Activated CD8-positive, alpha-beta T cell treated with anti-CD3 and anti-CD28 coated beads, Interleukin-2, amount 10 ng/mL, durations not matched to agents 7 days and 5 days (primary cell): ENCODE measurements at places on chromosomes 12 and 14. TPM values are rescaled to one million over a fixed set of nuclear protein-coding genes. Genes with fewer than 3 reads are reported as not detected.

NOS1 gene
- total RNA-seq, result not detected

TAS2R7 gene
- not detected for total RNA-seq

ARHGEF25 gene
- total RNA-seq, result 0.37 TPM

COL2A1 gene
- not detected for total RNA-seq

TAS2R50 gene
- total RNA-seq, result 1.4 TPM

DAO gene
- not detected for total RNA-seq

CMKLR1 gene
- 0.08 TPM for total RNA-seq

RFX4 gene
- total RNA-seq, result not detected

PLEK2 gene
- total RNA-seq, result not detected

SIX4 gene
- not detected for total RNA-seq

WNT5B gene
- total RNA-seq, result not detected

KLHL42 gene
- total RNA-seq, result 15.9 TPM

AREL1 gene
- 44.1 TPM for total RNA-seq

C3AR1 gene
- 8.8 TPM for total RNA-seq

KLRB1 gene
- 6.3 TPM for total RNA-seq

OR11H7 gene
- not detected for total RNA-seq
